ENCODE measurements at places on chromosomes 5 and 9.
A peak's percentile ranks its signal among the peaks of the same experiment; 100 is the strongest.

DNA sequence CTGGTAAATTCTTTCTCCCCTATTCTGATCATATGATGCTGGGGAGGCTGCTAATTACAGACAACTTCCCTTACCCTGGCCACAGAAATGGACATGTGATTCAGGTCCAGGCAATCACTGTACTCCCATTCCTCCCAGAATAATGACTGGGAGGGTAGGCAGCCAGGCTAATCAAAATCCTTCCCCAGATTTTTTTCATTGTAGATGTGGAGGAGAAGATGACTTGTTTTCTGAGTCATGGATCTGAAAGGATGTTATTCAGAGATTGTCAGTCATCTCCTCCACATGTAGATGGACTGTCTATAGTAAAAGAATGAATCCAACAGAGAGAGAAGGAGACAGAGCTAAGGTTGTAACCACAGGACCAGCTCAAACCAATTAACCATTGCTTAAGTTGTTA is 123.9 kb upstream of the PUM3 start:
- DNase-seq = no peak

DNA sequence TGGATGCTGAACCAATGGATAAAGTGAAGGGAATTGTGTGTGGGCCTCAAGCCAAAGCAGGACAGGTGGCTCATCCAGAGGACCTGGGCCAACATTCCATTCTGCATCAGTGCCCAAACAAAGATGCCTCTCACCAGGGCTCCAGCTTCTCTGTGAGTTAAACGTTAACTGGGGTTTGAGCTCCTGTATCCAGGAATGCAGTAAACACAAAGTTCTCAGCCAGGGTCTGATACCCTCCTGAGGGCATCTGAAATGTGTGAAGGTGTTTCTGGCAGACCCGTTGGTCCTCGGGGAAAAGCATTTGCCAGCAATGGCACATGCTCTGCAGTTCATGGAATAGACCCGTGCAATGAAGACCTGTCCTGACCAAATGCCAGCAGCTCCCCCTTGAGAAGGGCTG is 33.9 kb upstream of the AOPEP start:
- no peak for DNase-seq

GRCh38 chr5:61603211-61603908 is 271.3 kb downstream of the ZSWIM6 start:
- DNase-seq = peak; percentile 65

DNA sequence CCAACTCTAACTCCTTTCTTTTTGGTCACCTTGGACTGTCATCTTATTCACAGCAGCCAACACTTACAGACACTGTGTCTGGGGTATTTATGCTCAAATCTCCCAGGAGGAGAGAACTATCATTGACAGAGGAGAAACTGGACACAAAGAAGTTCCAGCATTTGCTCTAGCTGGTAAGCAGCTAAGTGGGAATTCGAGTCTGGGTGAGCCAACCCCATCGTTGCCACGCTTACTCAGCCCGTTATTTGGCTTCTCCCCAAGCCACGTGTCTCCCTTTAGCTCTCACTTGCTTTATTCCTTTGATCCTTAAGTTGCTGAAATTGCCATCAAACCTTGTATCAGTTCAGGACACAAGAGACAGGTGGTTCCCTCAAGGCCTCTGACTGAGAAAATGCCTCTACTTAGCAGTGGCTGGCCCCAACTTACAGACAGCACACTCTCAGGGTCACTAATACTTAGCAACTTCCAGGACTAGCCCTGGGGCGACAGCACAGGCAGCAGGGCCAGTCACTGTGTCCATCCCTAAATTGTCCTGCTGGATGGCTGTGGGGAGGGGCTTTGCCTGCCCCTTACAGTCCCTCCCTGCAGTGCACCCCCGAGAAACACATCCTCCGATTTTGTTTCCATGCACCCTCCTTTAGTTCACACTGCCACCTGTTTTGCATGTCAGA is 1.4 kb downstream of the SLC36A2 start:
- DNase-seq = no peak

DNA sequence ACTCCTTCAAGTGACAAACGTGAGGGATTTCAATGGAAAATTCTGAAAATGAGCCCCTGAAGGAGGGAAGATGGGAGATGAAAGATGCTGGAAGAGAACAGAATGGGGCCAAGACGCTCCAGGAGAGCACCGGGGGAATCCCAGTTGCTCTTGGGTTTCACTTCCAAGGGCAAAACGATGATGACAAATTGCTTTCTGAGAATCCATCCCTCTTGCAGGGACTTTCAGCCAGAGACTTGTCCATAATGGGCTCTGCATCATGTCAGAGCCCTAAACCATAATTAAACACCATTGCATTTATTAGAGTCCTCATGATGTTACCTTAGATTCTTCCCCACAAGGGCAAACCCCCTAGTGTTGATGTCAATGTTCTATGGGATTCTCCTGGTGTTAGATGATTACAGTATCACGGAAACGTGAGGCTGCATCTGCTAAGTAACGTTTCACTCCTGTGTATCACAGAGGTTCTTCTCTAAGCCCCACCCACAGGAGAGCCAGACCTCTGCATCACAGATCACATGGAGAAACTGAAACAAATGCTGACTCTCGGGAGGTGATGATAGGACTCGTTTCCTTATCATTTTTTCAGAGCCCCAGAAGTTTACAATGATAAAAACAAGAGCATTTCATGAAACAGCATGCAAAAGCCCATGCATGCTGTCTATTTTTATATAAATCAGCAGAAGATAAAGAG is 114.4 kb downstream of the TENT4A start:
- no peak for DNase-seq

Data from right hindlimb (tissue), 1 donor.